ENCODE measurements at places on chromosomes 16 and 17.

GRCh38 chr17:72456075-72456474, 335.3 kb downstream of the SOX9 start:
- DNase-seq, result no peak

- DNase-seq, result no peak
Observed at GRCh38 chr16:17887963-17888362, 417.2 kb upstream of the XYLT1 start.

DNA sequence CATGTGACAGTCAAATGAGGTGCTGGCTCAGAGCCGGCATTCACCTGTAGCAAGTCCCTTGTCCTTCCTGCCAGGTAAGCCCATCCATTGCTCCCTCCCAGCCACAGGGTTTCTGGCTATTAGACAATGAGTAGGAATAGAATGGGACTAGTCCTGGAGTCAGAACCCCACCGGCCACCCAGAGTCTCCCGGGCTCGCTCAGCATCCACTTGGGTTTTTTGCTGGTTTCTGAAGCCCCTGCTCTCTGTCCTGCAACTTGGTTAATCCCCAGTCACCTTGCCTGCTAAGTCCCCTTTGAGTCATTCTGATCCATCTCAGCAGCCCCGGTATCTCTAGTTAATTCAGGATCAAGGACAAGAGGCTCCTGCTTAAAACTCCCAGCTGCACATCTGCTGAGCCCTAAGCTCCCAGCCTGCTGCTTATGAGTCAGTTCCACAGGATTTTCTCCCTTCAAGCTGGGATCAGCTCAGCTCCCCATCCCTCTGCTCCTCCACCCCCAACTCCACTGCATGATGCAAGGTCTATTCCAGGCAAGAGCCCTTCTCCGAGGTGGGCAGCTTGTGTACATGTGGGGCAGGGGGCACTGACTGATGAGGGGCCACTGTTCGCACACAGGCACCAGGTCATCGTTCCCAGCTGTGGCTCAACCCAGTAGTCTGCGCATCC, 19.9 kb upstream of the MRPS23 start:
- DNase-seq, result no peak

DNA sequence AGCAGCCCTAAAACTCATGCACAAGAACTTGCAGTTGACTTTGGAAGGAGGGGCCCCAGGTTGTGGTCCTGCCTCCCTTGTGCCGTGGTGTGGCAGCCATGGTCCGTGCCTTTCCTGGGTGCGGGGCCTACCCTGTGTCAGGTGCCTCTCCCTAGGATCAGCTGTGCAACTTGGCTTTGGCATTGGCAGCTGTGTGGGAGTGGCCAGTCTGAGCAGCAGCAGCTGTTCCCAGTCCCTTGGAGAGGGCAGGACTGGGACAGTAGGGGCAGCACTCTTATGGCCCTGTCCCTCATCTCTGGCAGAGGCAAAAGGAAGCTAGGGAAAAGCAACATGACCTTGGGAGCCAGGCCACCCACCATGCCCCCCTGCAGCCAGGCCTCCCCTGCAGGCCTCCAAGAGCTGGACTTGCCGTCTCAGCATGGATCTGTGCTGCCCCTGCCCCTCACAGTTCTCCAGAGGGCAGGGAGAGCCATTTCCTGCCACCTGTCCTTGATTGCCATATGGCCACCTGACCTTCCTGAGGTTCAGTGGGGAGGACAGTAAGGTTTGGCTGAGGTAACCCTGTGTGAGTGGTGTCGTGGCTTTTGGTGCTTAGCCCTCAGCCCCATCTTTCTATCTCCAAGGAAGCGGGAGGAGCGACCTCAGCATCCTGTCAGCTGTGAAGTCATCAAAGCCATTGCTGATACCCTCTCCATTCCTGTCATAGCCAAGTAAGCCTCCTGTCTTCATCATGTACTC, 15.5 kb upstream of the NFATC3 start:
- no peak for DNase-seq

DNA sequence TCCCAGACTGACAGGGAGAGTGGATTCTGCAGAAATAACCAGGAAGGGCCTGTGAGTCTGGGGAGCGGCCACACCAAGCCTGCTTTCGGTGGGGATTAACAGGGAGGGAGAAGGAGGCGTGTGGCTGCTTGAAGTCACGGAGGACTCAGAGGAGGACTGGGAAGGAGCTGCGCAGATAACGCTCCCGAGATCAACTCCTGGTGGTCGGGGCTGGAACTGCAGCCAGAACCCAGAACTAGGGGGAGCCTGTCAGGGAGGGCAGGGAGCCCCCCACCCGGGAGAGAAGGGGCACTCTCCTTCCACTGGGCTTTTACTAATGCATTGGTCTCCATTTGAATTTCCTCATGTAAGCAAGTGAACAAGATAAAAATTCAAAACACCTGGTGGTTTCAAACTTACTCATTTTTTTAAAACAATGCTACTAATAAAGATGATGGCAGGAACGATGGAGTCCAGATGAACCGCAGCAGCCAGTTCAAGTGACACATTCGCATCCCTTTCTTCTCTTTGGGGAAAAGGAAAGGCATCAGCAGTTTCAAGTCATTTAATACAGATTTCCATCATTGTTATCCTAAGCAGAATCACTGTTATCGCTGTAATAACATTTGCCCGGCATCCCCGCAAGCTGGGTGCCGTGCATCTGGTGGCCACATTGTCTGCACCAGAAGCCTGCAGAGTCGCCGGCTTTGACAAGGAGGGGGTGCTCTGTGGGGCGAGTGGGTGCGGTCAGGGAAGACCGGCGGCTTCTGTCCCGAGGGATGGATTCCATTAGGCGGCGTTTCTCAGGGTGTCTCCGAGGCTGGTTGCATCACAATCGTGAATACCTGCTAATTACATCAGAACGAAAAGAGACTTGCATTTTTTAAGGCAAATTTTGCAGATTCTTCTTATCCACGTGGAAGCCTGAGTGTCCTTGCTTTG, 183.0 kb downstream of the FOXL1 start:
- DNase-seq, result peak; percentile 84

GRCh38 chr16:12081048-12081404, 104.5 kb downstream of the SNX29 start:
- DNase-seq, result no peak

- no peak for DNase-seq
Observed at GRCh38 chr17:17934806-17935205, 37.4 kb downstream of the TOM1L2 start.

DNA sequence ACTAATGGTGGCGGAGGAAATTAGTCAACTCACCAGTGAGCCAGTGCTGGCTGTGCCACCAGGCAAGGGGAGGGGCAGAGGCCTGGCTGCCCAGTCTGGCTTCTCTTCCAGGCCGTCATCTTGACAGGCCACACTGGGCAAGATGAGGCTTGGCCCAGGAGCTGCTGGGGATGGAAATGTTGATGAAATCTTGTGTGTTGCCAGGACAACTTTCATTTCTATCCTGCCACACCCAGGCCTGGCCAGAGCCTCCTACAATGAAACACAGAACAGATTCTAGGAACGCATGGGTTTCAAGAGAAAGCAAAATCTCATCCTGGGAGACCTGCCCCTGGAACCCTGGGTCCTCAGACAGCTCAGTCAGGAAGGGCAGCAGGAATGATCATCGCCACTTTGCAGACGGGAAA, 9.3 kb downstream of the HEXIM2 start:
- DNase-seq, result no peak

DNA sequence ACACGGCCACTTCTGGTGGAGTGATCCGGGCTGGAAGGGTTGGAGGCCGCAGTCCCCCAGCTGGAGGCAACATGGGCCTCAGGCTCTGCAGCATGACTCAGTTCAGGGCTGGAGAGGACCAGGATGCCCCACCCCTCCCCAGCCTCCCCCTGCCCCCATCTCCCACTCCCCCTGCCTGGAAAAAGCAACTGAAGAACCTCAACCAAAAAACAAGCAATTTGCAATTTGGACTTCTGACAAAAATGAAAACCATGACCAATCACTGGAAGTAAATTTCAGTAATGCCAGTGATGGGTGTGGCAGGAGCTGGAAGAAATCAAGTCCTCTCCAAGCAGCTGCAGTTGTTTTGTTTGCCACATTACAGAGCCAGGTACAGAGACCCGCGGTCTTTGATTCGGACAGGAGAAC, 6.6 kb upstream of the MIF4GD start:
- DNase-seq, result no peak

DNA sequence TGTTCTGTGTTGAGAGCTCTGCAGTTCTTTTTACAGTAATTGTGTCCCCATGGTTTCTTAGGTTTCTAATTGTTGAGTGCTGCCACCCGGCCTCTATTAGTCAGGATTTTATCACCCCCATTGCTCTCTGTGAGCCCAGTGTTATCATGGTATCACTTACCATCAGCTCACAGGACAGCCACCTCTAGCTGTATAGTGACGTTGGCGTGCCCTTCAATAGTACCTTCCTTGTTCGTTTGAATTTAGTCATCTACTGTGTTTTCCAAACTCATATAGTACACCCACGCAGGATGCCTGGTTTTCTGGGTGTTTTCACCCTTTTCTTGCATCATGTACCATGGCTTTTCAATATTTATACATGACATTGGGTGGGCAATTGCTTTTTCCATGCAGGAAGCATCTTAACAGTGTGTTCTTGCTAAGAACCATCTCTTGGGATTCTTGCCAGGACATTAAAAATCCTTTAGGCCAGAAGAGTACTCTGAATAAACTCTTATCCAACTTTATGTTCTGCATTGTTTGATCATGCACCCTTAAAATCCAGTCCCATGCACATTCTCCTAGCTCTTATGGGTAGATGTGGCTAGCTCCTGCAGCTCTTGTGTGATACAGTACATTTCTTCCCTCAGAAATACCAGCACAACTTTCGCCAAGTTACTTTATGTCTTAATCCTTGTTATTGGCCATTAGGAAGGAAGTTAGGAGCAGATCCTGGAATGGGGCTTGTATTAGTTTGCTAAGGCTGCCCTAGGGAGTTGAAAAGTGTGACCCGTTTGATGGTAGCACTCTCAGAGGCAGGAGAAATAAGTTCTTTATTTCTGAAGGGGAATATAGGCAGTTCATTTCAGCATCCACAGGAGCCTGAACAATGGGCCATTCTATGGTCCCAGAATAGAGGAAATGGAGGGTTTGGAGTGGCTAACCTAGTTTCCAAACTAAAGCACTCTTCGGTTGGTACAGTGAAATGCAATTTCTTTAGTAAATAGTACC, 11.3 kb upstream of the ABCA10 start:
- DNase-seq, result no peak

- DNase-seq, result no peak
Observed at GRCh38 chr17:73934696-73935095, 268.8 kb upstream of the RPL38 start.

GRCh38 chr17:56699186-56699894, 105.8 kb downstream of the NOG start:
- DNase-seq, result peak; percentile 80

DNA sequence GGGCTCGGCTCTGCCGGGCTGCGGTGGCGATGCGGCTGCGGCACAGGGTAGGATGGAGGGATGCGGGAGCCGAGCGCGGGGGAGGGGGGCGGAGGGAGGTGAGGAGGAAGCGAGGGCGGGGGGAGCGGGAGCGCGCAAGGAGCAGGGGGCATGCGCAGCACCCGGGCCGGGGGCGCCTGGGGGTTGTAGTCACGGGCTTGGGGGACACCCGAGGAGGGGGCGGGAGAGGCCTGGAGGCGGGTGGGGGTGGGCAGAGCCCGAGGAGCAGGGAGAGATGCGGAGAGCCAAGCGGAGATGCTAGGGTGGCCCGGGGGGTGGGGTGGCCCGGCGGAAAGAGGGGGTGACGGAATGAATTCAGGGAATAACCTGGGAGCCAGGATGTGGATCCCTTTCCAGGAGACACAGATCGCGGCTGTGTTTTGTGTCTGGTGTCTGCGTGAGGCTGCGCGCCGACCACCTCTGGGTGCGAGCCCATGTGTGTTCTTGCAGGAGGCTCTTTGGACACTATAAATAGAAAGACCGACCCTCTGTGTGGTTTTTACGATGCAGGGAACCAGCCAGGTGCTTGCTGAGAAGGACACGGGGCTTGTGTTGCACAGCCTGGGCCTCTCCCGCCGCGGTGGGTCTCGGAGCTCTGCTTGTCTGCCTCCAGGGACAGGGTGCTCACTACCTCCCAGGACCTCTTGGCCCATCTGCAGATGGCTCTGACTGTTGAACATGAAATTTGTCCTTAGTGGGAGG, at the start of gene STX1B:
Gene STX1B, minus strand, starts transcription at position 54 of the 741 bp plus-strand sequence. CDS start 242 bp downstream, outside the sequence.
- DNase-seq, result peak; percentile 96

DNA sequence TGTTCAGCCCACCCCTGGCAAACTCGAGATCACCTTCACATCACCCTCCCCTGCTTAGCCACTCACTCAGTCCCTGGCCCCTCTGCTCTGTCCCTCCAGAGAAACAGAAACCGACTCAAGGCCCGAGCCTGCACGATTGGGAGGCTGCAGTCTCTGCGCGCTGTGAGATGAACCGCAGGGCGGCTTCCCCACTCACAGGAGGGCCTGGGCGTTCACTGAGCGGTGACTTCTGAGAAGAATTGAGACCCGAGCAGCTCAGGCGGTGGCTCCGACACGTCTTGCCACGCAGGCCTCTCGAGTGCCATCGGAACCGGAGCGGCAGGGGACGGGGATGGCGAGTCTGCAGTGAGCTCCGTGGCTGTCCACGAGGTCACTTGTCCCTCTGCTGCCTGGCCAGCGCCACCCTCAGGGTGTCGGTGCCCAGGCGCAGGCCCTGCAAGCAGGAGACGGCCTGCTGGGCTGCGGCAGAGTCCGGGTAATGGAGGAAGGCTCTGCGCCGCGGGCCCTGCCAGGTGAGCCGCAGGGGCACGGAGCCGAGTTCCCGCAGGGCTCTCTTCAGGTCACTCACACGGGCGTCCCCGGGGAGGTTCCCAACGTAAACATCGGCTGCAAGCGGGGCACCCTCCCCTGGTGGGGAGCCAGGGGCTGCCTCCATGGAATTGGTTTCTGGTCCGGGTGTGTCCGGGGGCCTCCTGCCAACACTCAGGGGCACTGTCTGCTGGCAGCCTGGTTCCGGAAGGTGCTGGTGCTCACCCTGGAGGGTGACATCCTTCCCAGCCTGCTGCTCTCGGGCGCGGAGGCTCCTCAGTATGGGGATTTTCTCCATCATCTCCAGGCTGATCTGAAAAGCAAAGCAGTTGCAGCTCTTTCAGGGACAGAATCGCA, 21.6 kb downstream of the FOXF1 start:
- no peak for DNase-seq

DNA sequence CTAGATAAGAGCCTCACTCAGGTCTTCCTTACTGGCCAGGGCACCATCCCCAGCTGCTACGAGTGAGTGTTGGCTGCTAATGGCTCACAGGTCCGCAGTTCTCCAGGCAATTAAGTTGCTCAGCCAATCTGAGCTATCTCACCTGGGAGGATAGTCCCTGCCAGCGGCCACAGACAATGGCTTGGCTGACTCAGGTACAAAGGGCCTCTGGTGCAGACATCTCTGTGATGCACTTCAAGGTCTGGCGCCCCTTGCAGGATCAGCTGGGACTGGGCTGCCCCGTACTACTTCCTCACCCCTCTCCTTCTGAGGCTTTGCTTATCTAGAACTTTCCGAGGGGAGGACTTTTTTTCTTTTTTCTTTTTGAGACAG, 49.2 kb upstream of the EMP2 start:
- DNase-seq, result peak; percentile 74

DNA sequence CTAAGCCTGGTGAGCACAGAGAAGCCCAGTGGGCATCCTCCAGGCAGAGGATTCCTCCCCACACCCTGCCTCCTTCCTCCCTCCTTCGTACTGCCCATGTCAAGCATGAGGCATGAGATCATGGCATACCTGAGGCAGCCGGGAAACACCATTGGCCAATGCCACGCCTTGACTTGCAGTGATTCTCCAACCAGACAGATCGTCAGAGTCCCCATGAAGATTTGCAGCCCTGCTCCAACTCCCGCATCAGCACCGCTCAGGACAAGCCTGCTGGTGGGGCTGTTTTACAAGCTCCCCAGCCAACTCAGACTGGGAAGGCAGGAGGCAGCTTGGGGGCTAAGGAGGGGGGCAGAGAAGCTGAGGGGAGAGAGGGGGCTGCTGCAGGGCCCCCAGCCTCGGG, 2.9 kb upstream of the KRT16 start:
- peak; percentile 62 for DNase-seq

GRCh38 chr17:39352986-39353385, 48.4 kb downstream of the FBXL20 start:
- no peak for DNase-seq

All from GM23338 (cell line).